H7 (cell line): ENCODE measurements at places on chromosomes 16 and 17. TPM values are rescaled to one million over a fixed set of nuclear protein-coding genes. Genes with fewer than 3 reads are reported as not detected.

- DNase-seq = no peak
Observed at GRCh38 chr17:61202564-61202963, 197.1 kb upstream of the TBX2 start.

Gene SSTR5
- 0.18 and 0.21 TPM in 2 replicates for total RNA-seq

DNA sequence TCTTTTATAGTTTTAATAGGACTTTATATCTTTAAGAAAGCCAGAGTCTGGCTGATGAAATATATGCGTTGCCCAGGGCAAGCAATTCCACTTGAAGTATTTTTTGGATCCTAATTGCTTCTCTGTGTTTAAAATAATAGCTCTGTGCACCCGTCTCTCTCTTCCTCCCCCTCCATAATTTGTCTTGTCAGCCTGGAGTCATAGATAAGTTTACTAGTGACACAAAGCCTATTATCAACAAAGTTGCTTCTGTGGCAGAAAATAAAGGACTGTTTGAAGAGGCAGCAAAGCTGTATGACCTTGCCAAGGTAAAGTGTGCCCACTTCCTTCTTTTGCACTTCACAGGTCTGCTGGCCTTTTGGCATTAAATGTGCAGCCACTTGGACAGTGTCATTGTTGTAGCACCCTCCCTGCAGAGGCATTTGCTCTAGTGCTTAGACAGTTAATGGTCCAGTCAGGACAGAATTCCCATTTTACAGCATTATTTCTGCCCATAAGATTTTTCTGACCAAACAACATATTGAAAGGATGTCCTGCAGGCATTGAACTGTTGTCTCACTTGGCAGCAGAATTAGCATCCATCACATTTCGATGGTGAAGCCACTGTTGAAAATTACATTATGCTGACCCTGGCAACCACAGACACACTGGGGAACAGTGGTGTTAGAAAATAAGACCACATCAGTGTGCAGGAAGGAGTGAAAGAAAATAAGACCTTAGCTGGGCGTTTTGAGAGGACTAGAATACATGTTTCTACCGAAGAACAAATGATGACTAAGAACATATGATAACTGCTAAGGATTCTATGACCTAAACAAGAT lies 28.4 kb upstream of the SLC12A3 start:
- DNase-seq = no peak

DNA sequence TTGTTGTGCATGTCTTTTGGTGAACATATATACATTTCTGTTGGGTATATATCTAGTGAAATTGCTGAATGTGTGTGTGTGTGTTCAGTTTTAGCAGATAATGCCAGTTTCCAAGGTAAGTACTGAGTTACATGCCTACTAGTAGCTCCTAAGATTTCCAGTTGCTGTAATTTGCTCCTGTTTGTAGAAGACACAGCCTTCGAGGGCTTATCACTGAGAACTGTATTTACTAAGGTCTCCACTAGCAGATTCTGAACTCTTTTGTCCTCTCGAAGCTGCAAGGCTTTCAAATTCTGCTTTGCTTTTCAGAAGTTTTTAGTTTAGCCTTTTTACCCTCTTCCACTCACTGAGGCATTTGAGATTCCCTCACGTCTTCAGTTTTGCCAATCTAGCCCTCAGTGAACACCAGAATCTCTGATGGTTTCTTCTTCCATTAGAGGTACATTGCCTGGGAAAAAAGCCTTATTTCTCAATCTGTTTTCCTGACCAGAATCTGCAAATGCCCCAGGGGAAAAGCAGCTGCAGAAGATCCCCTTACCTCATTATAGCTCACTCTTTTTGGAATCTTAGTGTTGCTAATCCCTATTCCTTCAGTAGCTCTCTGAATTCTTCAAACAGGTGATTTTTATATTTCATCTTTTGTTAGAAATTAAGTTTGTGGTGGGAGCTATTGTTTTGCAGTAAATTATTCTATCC lies 52.9 kb downstream of the NF1 start:
- no peak for DNase-seq

GRCh38 chr16:27235938-27236245 lies 32.6 kb downstream of the KDM8 start:
- peak; percentile 16 for DNase-seq

GRCh38 chr16:1863681-1864460 lies 8.1 kb downstream of the MEIOB start:
- no peak for DNase-seq

Gene XAF1
- total RNA-seq = not detected in 2 replicates

DNA sequence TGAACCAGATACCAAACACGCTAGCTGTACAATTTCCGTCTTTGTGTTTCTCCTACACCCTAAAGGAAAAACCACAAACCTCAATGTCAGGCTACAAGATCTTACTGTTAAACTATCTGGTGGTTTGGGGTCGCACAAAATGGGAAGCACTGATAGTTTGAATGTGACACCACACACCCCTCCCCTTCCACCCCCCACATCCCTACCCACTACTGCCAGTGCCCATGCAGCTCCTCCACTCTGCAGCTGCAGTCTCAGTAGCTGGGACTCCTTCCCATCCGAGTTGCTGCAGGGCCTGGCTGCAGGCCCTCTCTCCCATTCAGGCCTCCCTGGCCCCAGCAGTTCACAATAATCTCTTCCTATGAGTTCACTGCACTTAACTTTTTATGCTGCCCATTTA lies 18.4 kb downstream of the TRAP1 start:
- no peak for DNase-seq

GRCh38 chr17:46862949-46863348 lies 11.6 kb downstream of the WNT9B start:
- DNase-seq = peak; percentile 93

Gene CRHR1
- 0.14 and 0.81 TPM in 2 replicates for total RNA-seq

- DNase-seq = no peak
Observed at GRCh38 chr17:76691379-76692191, 19.2 kb downstream of the MXRA7 start.

- DNase-seq = no peak
Observed at GRCh38 chr17:49926886-49927285, 42.1 kb upstream of the DLX4 start.

Gene CA7
- 0.48 and 0.78 TPM in 2 replicates for total RNA-seq

DNA sequence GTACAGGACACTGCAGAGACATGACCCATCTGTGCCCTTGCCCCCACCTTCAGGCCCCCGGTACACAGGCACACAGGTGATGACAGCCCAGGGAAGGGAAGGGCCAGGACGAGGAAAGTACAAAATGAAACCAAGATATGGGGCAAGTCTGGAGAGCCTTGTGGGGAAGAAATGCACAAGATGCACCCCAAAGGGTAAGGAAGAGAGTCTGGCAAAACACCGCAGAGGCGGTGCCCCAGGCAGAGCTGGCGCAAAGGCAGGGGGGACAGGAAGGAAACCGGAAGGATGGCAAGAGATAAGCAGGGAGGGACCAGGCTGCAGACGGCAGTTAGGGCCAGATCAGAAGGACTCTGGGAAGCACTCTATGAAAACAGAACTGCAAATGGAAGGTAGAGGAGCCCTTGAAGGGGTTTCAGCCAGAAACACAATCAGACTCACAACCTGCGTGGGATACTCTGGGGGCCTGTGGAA lies 81.4 kb downstream of the SLC39A11 start:
- no peak for DNase-seq

GRCh38 chr17:77425348-77425747 lies 284.6 kb downstream of the SEC14L1 start:
- DNase-seq = no peak

GRCh38 chr16:73354434-73354833 lies 306.5 kb upstream of the ZFHX3 start:
- DNase-seq = no peak

- peak; percentile 92 for DNase-seq
Observed at GRCh38 chr17:74960570-74961342, 11.8 kb downstream of the HID1 start.

GRCh38 chr17:44637066-44637465 lies 19.2 kb upstream of the MEIOC start:
- DNase-seq = no peak

- DNase-seq = no peak
Observed at GRCh38 chr16:85677383-85677967, 11.3 kb downstream of the GINS2 start.

DNA sequence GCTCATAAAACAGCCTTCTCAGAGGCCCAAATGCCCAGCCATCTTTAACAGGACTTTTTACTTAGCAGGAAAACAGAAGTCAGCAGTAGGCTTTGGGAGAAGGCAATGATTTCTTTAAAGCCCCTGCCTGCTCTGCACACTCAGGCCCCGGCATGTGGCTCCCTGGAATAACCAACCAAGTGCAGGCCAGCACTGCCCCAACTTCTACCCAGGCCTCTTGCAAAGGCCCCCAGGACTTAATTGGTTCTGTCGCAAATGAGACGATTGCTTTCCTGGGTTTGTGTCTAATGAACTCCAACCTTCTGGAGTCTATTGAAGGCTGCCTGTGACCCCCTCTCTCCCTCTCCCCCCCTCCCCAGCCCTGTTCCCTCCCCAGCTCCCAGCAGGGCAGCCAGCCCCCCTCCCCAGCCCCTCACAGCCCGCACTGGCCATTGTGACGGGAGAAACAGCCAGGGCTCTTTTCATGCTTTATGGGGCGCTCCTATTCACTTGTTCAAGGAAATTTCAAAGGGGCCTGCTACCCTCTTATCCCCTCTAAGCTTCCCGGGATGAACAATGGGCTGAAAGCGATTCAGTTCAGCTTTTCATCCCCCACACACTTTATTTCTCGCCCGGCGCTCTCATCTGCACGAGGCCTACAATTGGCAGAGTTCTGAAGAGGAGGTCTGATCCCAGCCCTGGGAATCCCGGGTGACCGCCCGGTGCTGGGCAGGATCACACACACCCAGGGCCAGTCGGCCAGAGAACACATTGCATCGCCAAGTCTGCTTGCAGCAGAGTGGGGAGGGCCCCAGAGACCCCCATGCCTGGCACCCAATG lies 15.5 kb downstream of the AXIN2 start:
- peak; percentile 58 for DNase-seq
